ENCODE measurements at places on chromosomes 3 and 15.
A peak's percentile ranks its signal among the peaks of the same experiment; 100 is the strongest.

DNA sequence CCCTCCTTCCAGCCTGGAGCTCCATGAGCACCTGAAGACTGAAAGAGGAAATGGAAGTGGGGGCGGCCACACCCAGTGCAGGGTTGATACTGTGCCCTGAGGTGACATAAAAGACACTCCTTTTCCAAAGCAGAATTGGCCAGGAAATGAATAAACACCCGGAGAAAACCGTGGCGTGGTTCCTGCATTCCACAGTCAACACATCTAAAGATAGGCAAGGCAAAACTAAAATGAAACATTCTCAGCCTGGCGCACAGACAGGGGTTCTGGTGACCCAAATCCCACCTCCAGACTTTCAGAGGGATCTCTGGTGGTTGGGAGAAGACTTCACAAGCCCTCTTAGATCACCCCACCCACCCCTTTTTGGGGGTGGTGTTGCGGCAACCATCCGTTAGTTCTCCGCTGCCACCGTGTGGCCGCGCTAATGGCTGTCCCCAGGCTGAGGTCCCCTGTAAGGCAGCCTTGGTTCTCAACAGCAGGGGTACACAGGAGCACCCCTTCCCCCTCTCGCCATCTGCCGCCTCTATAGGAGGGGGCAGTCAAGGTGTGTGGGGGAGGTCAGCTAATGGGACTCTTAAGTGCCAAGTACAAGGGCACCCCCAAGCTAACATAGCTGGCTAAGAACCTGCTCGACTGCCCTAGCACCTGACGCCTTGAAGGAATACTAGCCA is 2.5 kb upstream of the MST1R start:
- peak; percentile 68 for DNase-seq

- no peak for DNase-seq
Observed at GRCh38 chr3:195129644-195130492, 141.1 kb downstream of the XXYLT1 start.

DNA sequence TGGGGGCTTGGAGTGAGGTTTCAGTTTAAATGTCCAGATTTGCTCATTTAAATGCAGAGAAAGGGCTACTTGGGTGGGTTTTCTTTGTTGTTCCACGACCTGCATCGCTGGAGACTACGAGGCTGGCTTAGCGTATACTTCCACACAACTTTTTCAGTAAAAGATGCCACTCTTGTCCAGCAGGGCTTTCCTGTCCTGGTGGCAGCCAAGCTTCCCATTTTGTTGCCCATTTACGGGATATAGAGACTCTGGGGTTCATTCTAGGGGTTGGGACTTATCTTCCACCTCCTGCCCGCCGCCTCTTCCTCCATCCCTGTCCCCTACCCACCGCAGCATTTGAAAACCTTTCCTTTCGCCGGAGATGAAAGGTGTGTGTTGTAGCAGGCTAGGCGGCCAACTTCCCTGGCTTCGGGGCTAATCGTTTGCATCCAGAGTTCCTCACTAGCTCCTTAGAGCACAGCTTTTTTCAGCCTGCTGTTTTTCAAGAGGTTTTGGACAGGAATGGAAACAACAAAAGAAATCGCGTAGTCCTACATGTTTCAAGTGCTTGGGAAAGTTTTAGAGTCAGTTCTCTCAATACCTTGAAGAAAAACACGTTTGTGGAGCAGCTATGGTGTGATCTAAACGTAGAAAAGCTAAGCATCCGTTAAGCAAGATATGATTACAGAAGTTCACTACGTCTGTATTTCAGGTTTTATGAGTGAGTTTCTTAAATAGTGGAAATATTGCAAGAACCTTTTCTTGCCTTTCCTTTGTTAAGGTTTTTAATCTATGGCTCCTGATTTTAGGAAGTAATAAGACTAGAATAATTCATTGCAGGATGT is 843 bp downstream of the CHRNA5 start:
- peak; percentile 33 for DNase-seq

DNA sequence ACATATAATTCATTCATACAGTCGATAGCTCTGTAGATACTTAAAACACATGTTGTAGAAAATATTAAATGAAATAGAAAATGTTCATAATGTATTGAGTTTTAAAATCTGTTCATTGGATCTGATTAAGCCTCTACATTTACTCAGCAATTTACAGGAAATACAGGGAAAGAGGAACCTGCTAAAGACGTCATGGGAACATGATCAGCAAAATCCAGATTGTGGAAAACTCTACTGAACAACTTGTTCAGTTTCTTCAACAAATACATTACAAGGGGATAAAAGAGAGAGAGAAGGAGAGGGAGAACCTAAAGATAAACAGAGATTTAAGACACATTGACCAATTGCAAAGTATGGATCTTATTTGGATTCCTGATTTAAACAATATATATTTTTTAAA is 46.7 kb downstream of the KLHL6 start:
- no peak for DNase-seq

DNA sequence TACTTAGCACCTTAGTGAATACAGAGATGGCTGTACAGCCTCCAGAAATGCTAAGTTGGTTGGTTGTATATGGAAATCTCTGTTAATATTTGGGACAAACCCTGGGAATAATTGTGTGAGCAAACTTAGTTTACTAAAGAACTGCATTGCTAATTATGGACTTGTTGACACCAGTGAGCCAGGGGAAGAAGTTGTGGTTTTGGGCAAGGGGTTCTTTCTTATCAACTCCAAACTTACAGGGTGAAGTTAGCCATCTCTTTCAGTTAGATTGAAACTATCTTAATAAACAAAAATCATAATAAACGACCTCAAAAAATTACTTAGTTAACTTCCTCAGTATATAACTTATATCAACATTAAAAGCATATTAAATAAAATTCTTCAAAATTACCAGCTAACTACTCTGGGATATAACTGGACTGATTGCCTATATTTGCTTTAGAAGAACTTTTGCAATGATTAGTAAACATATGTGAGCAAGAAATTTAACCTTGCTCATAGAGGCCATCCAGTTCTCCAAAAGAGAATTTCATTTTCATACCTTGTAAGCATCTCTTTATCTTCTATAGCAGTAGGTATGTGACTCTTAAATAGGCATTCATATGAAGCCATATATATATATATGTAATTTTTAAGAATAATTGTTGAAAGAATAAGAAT is 24.7 kb downstream of the MBNL1 start:
- no peak for DNase-seq

Data from A172 (cell line).